ENCODE measurements at places on chromosomes 12 and 14.

- peak; percentile 96 for ATAC-seq
Observed at GRCh38 chr14:58331111-58331510, 32.8 kb downstream of the ARID4A start.

GRCh38 chr12:69338936-69339335 lies 9.2 kb upstream of the LYZ start:
- ATAC-seq = no peak

DNA sequence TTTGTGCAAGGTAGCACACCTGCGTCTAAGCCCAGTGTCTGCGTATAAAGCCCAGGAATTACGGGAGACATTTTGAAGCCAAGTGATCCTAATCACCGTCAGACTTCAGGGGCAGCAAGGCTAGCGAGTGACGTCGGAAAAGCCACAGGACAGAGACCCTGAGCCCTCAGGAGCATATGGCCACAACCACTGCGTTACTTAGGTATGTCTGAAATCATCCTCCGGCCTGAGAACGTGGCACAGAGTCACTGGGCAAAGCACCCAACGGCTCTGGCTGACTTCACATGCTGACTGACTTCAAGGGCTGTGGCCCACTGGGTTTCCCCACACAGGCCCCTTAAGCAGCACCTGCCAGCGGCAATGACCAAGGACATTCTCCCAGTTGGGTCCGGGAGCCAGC lies 71.5 kb downstream of the RIMBP2 start:
- ATAC-seq = no peak

- no peak for ATAC-seq
Observed at GRCh38 chr14:22178333-22178839, 410.6 kb downstream of the DAD1 start.

All from SK-N-SH treated with all-trans-retinoic acid at 6 μM for 48 hours (cell line).